Kidney (tissue), 22 donors: ENCODE measurements at places on chromosomes 6 and 20. TPM values are rescaled to one million over a fixed set of nuclear protein-coding genes. Genes with fewer than 3 reads are reported as not detected.

OR2H1 gene
- not detected for total RNA-seq

DUSP15 gene
- 13.2 TPM for total RNA-seq

DLGAP4 gene
- total RNA-seq: 62.4 TPM

MRPL2 gene
- total RNA-seq: 56.6 TPM

BTN1A1 gene
- total RNA-seq: 0.09 TPM

ADGRB3 gene
- 2.2 TPM for total RNA-seq

PDYN gene
- total RNA-seq: not detected

HMGCLL1 gene
- 0.94 TPM for total RNA-seq

RAET1L gene
- total RNA-seq: 3.3 TPM

ULBP3 gene
- total RNA-seq: 5.0 TPM

GSTA3 gene
- not detected for total RNA-seq

MGME1 gene
- 15.5 TPM for total RNA-seq

GJA10 gene
- total RNA-seq: not detected

ULBP1 gene
- total RNA-seq: 0.72 TPM

ZNF335 gene
- 22.3 TPM for total RNA-seq

BCAS1 gene
- 4.8 TPM for total RNA-seq

HLA-DQA2 gene
- total RNA-seq: 6.4 TPM

POPDC3 gene
- total RNA-seq: not detected

PROKR2 gene
- not detected for total RNA-seq

APCDD1L gene
- 1.2 TPM for total RNA-seq

GRM1 gene
- 0.19 TPM for total RNA-seq

PXT1 gene
- 0.13 TPM for total RNA-seq

SIRPB1 gene
- 8.2 TPM for total RNA-seq

EDN1 gene
- total RNA-seq: 16.6 TPM

DCDC2 gene
- 110 TPM for total RNA-seq

SLC17A4 gene
- 1.8 TPM for total RNA-seq

RFX6 gene
- total RNA-seq: not detected

NUS1 gene
- 35.8 TPM for total RNA-seq

TMC2 gene
- not detected for total RNA-seq

RIPOR2 gene
- 24.2 TPM for total RNA-seq

SCRT2 gene
- total RNA-seq: not detected

ZNF322 gene
- 27.3 TPM for total RNA-seq
